Endothelial cell (in vitro differentiated cells): ENCODE measurements at places on chromosomes 2 and 18.
A peak's percentile ranks its signal among the peaks of the same experiment; 100 is the strongest.

GRCh38 chr2:135320465-135321355 lies 210.3 kb downstream of the ZRANB3 start:
- DNase-seq = no peak

GRCh38 chr2:120991441-120991840 lies 255.8 kb downstream of the GLI2 start:
- DNase-seq = no peak

- DNase-seq = no peak
Measured at GRCh38 chr18:59605633-59606192, 91.5 kb downstream of the CCBE1 start.

GRCh38 chr2:229133155-229133772 lies 137.8 kb downstream of the PID1 start:
- DNase-seq = peak; percentile 20

GRCh38 chr18:26252411-26252810 lies 26.2 kb downstream of the TAF4B start:
- no peak for DNase-seq

GRCh38 chr2:86036669-86037138 lies 69.0 kb downstream of the POLR1A start:
- no peak for DNase-seq

- DNase-seq = no peak
Measured at GRCh38 chr2:128535953-128536352, 217.3 kb upstream of the HS6ST1 start.

GRCh38 chr18:11951390-11951851 lies 29.9 kb upstream of the IMPA2 start:
- no peak for DNase-seq

DNA sequence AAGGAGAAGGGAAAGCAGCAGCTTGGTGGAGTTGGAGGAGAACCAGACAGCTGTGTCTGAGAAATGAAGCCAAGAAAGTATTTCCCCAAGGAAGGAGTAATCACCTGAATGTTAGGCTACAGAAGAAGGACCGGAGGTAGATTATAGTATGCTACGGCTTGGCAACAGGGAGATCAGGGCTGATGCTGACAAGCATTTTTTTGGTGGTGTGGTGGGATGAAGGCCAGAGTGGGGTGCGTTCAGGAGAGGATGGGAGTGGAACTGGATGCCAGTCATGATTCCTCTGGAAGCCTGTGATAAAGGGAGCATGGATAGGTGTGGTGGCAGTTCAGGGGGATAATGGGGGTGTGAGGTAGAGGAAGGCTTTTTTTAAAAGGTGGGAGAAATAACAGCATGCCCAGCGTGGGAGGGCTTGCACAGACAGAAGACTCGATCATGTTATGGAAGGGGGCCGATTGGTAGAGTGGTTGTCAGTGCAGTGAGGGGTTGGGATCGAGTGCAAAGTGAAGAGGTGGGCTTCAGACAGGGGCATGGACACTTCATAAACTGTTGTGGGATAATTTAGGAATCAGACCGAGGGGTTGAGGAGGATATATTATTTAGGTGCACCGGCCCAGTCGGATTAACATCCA lies 5.6 kb downstream of the CEP192 start:
- no peak for DNase-seq

GRCh38 chr2:20156076-20156759 lies 68.7 kb downstream of the SDC1 start:
- no peak for DNase-seq

- DNase-seq = no peak
Measured at GRCh38 chr2:62641410-62641843, 64.1 kb upstream of the EHBP1 start.

- DNase-seq = peak; percentile 13
Measured at GRCh38 chr2:200705305-200706041, 106.2 kb upstream of the BZW1 start.

GRCh38 chr18:9108911-9109310 lies 6.4 kb downstream of the NDUFV2 start:
- no peak for DNase-seq

DNA sequence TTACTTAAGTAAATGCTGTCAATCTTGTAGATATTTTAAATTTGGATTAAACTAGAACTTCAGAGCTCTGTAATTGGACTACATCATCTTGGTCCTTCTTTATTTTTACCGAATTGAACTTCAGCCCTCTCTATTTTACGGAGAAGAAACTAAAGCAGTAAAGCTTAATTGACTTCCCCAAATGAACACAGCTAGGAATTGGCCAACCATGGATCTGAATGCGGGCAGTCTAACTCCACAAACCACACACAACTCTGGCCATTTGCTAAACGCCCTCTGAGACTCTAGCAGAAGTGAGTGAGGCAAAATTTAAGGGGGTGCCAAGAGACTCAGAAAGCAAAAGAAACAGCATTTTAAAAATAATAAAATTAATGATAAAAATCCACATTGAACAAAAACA lies 86.3 kb upstream of the KCTD1 start:
- DNase-seq = no peak

- no peak for DNase-seq
Measured at GRCh38 chr18:76668119-76668518, 154.2 kb upstream of the ZNF236 start.

- DNase-seq = no peak
Measured at GRCh38 chr2:181046833-181047232, 66.4 kb downstream of the UBE2E3 start.

DNA sequence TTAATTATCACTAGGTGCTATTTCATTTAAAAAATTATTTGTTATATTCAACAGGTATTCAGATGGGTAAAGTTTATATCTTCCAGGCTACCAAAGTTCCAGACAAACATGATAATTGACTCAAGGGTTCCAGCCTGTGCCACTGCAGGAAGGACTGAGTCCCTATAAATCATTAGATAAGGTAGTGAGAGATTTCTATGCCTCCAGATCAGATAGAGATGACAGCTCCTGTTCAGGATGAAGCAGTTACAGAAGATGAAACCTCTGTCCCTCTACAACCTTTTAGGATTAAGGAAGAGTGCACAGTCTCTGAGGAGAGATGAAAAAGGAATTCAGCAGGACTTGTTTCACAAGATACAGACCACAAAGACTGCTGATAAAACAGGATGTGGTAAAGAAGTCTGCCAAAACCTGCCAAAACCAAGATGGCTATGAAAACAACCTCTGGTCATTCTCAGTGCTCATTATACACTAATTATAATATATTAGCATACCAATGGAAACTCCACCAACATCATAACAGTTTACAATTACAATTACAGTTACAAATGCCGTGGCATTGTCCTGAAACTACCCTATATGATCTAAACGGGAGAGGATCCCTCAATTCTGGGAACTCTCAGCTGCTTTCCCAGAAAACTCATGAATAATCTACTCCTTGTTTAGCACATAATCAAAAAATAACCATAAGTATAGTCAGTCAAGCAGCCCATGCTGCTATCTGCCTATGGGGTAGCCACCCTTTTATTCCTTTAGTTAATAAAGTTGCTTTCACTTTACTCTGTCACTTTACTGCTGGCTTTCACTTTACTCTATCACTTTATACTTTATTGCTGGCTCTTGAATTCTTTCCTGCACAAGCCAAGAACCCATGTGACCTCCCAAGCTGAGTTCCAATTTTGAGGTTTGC lies 288.5 kb downstream of the PDE11A start:
- no peak for DNase-seq

DNA sequence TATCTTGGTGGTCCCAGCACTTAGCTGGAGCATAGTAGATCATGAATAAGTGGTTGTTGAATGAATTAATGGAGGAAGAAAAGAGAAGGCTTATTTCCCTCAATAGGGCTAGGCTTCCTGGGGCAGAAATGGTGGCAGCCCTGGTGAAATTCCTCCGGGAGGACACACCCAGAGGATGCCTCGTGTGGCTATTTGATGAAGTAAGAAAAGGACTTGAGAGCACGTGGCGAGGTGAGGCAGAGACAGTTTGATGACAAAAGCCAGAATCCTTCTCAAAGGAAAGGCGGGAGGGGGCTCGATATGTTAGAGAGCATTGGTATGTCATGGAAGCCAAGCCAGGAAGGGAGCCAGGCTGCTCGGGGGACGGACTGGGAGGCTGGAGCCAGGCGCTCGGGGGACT lies 14.7 kb downstream of the FAM228A start:
- DNase-seq = no peak

GRCh38 chr18:76619621-76620315 lies 124.7 kb upstream of the ZNF516 start:
- peak; percentile 39 for DNase-seq

DNA sequence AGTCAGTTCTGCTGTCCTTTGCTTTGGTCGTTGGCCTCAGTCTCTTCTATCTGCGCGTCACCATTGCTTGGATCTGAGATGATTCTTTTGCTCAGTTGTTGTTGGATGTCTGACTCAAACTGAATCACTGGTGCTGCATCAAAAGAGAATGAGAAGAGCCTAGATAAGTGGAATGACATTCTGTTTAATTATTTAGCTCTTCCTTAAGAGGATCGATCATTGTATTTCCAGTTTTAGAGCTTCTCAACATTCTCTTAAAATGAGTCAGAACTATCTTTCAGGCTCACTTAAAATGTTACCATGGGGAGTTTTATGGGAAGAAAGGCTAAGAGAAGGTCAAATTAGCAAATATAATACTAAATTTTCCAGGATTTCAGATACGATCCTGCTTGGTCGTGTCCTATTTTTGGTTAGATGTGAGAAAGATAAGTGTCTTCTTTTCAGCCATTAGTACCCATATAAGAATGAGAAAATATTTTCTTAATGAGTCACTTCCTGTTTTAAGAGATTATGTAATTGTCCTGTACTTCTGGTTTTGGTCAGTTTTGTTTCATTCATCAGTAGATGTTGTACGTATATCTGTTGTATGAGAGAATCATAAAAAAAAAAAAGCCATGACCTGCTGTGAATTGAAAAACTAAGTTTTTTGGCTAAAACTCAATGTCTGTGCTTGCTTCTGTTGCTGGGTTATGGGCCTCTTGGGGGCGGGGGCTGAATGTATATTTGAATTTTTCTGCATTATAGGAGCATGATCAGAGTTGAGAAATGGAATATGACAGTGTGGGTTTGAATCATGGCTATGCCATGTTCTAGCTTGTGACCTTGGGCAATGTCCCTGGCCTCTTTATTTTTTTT lies 31.6 kb upstream of the CASP10 start:
- DNase-seq = no peak

- no peak for DNase-seq
Measured at GRCh38 chr2:15128846-15129245, 432.3 kb downstream of the NBAS start.

DNA sequence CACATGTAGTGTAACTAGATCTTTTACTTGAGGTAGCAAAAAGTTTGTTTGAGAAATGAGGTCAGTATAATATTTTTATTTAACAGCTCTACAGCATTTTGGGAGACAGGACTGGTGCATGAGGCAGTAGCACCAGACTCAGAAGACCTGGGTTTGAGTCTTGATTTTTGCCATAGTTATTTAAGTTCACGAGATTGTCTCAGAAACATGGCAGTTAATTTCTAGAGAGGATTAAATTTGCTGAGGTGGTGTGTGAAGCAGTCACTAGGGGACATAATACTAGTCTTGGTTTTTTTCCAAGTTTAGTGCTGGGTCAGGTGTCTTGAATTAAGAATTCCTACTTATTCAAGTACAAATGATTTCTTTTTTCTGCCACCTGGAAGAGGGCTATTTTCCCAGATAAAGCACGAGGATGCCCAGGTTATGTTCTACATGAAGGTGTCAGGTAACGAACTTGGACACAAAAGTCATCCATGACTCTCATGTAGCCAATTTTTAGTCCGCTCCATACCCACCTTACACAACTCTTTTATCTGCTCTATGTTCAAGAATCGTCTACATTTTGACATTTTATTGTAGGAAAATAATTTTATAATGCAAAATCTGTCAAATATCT lies 1.4 kb downstream of the MARCHF7 start:
- DNase-seq = no peak
